Progenitor cell of endocrine pancreas (in vitro differentiated cells): ENCODE measurements at places on chromosomes 4 and X. TPM values are rescaled to one million over a fixed set of nuclear protein-coding genes. Genes with fewer than 3 reads are reported as not detected.

DNA sequence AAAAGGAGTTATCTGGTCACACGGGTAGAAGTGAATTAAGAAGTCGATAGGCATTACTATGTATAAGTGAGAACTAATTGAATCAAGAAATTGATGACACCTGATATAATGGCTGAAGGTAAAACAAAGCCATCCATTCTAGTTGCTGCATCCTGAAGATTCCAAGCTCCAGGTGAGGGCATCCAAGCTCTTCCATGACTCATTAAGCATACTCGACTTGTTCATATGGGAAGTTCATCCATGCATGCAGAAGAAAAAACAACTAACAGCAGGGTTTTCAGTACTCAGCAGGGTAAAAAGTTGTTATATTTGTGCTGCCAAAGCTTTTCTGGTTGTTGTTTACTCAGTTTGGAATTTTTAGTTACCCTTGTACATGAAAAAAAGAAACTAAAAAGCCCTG, 508.0 kb upstream of the CXorf51A start:
- no peak for DNase-seq

GRCh38 chrX:34880656-34881055, 61.9 kb upstream of the FAM47B start:
- DNase-seq, result no peak

DNA sequence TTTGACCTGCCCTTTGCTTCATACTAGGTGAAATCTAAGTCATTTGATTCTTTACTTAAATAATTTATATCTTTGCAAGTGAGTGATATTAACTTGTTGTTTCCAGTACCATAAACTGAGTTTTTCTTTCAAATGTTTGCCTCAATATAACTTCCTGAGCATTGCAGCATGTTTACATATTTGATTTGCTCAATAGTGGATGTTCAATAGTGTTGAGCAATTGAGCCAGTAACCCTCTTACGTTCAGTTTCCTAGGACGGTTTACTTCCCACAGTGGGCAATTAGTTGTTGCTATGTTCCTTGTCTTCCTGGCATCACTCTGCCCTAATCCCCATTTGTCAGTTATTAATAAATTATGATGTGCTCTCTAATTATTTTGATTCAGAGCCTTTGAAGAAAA, 278.5 kb downstream of the EPHA5 start:
- no peak for DNase-seq

DNA sequence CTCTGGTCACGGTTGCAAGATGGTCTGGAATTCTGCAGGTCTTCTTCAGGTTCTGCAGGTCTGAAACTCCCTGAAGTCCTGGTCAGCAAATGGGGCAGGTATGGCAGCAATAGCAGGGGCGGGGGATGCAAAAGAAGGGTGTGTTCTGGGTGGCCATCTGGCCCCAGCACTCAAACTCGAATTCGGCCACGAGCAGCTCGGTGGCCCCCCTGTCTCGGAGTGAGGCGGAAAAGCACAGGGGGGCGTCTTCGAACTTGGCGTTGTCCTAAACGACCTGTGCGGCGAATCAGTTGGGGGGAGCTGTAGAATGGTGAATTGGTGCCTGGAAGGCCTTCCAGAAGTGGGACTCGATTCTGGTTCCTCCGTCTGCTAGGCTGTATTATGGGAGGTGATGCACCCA, 2.1 kb downstream of the RTL5 start:
- DNase-seq, result no peak

DNA sequence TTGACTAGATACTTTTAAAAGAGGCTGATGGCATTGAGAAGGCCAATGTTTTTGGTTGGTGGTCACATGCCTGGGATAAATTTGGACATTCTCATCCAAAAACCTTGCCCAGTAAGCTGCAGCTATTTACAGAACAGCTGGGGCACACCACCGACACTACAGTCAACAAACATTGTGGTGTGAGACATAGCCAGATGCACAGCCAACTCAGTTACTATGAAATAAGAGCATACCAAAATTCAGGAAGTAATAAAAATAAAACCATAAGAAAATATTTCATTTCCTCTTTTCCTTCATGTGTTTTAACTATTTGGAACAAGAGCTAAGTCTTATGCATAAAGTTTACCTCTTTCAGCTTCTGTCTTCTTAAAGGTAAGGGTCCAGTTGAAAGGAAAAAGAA, 8.8 kb downstream of the PPM1K start:
- no peak for DNase-seq

DNA sequence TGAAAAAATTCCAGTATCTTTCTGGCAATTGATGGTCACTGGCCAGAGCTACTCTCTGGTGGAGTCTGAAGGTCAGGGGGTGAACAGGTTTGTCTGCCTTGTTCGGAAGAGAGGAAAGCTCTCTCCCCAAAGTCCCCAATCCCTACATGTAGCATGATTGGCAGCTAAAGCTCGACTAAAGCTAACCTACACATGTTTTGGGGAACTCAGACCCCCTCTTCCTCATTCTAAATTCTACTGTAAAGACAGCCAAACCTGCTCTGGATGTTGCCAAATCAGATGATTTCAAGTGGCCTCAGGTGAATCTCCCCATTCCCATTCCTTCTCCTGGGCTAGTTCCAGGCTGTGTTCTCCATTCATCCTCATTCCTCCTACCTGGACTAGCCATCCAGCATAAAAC, 84.1 kb downstream of the MSN start:
- no peak for DNase-seq

DNA sequence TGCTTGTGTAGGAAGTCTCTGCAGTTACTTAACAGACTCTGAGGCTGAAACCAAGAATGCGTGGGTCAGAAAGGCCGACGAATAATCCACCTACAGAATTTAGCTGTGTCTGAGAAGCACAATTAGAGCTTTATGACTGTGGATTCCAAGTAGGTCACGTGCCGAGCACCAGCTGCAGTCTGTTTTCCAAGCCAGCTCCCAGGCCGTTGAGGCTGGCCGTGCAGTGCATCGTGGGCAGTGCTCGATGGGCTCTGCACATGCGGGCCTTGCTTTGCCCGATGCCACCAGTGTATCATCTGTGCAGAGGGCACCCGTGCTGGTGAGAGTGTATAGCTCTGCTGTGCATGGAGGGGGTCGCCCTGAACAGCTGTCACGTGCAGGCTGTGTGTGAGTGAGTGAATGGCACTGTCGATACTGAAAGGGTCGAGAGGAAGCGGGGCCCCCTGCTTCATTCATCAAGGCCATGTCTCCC, 67.5 kb upstream of the CLDN34 start:
- no peak for DNase-seq

- DNase-seq, result no peak
Observed at GRCh38 chr4:184288451-184289178, 70.9 kb upstream of the ENPP6 start.

- DNase-seq, result no peak
Observed at GRCh38 chr4:150656891-150657290, 74.9 kb downstream of the MAB21L2 start.

- DNase-seq, result no peak
Observed at GRCh38 chr4:93760284-93760683, 68.3 kb upstream of the ATOH1 start.

- DNase-seq, result no peak
Observed at GRCh38 chr4:47639531-47639930, 154.5 kb downstream of the ATP10D start.

- DNase-seq, result no peak
Observed at GRCh38 chrX:109843963-109844751, 111.1 kb upstream of the ACSL4 start.

DNA sequence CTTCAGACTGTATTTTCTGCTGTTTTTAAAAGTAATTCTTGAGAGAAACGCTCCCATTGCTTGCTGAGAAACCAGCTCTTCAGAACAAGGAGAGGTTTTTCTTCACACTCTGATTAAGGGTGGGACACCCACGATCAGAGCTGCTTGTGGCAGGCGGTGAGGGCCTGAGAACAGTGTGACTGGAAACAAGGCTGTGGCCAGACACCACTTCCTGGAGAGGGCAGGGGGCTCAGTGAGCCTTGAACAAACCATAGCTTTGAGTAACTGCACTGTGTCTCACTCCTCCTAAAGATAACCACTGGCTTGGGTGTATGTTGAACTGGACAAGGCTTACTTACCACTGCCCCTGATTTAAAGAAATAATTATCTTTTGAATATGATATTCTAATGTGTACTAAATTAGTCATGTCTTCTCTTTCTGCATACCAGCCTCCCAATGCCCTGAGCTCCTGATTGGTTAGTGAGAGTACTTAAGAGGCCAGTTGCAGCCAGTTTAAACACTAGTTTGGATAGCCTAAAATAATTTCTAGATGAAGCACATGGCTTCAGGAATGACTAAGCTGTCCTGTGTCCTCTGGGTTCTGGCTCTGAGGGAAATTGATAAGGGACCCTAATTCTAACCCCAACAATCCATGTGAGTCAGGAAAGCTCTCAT, 3.7 kb upstream of the GPR82 start:
- DNase-seq, result no peak

GRCh38 chr4:82419451-82419850, 10.8 kb downstream of the HNRNPDL start:
- no peak for DNase-seq

DNA sequence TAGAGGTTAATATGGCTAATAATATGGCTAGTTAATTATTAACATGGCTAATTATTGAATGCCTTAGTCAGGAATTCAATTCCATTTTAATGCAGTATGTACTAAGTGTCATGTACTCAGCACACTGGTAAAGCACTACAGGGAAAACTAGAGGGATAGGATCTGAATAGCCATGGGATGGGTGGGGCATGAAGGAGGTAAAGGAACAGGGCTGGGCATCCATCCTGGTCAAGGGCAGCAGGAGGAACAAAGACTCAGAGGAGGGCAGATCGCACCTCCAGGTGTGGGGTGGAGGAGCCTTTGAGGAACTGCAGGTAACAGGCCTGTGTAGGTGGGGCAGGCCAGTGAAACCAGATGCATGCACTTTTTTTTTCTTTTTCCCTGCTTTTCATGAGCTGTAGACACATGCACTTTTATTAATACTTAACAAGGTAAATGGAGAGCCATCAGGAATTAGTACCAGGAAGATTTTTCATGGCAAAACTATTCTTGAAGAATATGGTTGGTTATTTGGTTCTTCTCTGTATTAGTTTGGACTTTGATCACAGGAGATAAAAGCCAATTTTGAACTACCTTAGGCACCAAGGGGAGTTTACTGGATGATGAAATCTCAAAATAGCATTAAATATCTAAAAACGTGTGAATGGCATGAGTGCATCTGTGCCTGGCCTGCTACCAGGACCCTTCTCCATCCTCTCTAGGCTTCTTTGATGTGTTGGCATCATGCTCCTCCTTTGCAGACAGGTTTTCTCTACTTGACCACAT, 88.3 kb downstream of the CC2D2A start:
- no peak for DNase-seq

GRCh38 chrX:100946299-100946927, 17.7 kb upstream of the XKRX start:
- DNase-seq, result no peak

- DNase-seq, result no peak
Observed at GRCh38 chr4:138235419-138235952, 6.7 kb downstream of the SLC7A11 start.

GRCh38 chr4:145907812-145908211, 30.8 kb downstream of the ZNF827 start:
- DNase-seq, result no peak

GRCh38 chrX:16212436-16212835, 45.2 kb downstream of the MAGEB17 start:
- no peak for DNase-seq

DNA sequence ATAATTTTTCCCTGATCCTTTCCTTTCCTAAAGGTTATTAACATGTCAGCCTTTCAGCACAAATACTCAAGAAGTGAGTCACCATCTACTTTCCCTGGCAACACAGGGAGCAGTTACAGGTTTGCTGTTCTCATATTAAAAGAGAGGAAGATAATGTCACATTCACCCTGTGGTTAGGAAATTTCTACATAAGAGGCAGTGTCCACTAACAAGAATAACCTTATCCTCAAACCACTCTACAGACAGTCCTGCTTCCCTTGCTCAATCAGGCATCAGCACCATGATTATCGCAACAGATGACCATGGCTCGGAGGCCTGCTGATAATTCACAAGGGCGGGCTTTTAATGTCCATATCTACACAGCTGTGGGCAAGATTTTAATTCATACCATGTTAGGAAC, 30.9 kb downstream of the RNF150 start:
- DNase-seq, result no peak

HPGDS gene
- total RNA-seq, result not detected in 2 replicates

MAGEA2 gene
- total RNA-seq, result 0.22 TPM in 1 of 2 replicates, not detected in the other

PF4V1 gene
- not detected in 2 replicates for total RNA-seq

CT45A2 gene
- total RNA-seq, result not detected in 2 replicates

FGF13 gene
- total RNA-seq, result 19.3 and 20.7 TPM in 2 replicates

SLC30A9 gene
- 67.3 and 67.9 TPM in 2 replicates for total RNA-seq

GRPR gene
- total RNA-seq, result 1.7 and 1.8 TPM in 2 replicates

TLR10 gene
- 1.7 and 2.1 TPM in 2 replicates for total RNA-seq

TLR6 gene
- 0.89 and 1.1 TPM in 2 replicates for total RNA-seq

PKD2 gene
- total RNA-seq, result 40.3 and 41.1 TPM in 2 replicates

MAMLD1 gene
- 4.4 TPM in 2 replicates for total RNA-seq

FDCSP gene
- not detected in 2 replicates for total RNA-seq

CT45A1 gene
- total RNA-seq, result not detected in 2 replicates

UCP1 gene
- not detected in 2 replicates for total RNA-seq
